ENCODE measurements at places on chromosomes 1 and 21.

- DNase-seq = no peak
These were observed 10.3 kb upstream of the VWA5B1 start for GRCh38 chr1:20280341-20280740.

GRCh38 chr1:78743626-78744025 lies 94.0 kb downstream of the IFI44 start:
- no peak for DNase-seq

GRCh38 chr1:147185432-147185831 lies 13.2 kb upstream of the PRKAB2 start:
- no peak for DNase-seq

DNA sequence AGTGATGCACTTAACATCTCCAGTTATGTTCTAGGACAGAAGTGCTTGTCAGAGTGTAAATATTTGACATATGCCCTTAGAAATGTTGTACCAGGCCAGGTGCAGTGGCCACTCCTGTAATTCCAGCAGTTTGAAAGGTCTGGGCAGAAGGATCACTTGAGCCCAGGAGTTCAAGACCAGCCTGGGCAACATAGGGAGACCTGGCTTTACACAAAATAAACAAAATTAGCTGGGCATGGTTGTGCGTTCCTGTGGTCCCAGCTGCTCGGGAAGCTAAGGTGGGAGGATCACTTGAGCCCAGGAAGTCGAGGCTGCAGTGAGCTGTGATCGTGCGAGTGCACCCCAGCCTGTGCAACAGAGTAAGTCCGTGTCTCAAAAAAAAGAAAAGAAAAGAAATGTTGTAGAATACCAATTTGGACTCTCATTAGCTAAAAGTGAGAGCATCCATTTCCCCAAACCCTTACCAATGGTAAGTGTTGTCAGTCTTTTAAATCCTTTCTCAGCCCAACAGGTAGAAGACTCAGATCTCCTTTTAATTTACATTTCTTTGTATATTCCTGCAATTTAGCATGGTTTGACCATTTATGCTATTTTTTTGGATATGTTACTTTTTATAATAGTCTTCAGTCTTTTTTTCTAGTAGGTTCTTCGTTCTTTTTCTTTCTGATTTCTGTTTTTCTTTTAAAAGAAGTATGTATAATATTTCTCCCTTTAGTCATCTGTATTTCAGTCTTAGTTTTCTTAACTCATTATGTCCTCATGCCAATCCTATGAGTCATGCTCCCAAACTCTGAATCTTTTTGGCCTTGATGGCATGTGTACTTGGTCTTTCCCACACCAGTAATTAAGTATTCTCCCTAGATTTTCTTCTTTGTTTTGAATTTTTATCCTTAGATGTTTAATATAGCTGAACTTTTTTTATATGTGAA lies 74.4 kb downstream of the CAMTA1 start:
- DNase-seq = no peak

DNA sequence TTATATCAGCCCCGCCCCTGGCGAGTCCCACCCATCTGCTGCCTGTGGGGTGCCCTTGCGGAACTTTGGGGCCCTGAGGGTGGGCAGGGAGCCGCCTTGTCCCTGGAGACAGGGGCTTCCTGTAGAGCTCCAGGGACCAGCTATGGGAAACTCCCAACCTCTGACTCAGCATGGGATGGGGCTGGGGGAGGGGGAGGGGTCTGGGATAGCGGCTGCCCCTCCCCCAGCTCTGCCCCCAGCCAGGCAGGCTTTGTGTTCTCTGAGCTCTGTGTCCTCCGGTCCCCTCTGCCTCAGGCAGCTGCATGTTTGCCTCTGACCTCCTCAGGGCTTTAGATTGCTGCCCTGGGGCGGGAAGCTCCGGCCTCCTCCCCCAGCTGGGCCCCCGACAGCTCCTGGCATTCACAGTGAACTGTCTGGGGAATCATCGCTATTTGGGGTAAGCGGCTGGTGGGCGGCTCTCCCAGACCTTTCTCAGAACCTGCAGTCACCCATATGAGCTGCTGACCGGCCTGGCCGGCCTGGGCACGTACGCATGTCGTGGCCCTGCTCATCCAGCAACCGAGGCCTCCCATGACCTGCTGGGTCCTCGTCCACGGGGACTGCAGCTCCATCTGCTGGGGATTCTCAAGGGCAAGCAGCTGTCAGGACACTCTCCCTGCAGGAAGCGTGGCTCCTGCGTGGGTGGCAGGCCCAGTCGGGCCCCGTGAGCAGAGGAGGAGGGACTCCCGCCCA lies 17.1 kb downstream of the ARHGEF16 start:
- no peak for DNase-seq

- DNase-seq = no peak
These were observed 60.6 kb downstream of the GNG4 start for GRCh38 chr1:235588916-235589515.

DNA sequence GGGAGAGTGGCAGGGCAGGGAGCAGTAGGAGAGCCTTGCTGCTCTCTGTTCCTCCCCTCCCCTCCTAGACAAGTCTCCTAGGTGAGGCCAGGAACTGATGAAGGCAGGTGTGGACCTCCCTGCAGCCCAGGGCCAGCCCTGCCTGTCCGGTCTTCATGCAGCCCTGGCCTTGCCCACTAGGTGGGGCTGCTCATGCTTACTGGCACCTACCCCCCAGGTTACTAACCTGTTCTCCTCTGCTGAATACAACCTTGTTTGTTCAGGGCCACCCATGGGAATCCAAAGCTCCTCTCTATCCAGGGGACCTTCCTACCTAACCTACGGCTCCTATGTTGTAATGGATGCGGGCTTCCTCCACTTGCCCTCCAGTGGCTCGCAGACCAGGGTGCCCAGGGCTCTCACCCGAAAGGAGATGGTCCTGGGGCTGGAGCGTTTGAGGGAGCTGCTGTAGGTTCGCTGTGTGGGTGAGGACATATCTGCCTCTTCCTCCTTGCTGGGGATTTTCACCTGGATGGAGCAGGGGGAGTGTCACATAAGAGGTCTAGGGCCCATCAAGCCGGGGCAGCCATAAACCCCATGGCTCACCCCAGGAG lies 7.9 kb upstream of the TNNT2 start:
- peak; percentile 12 for DNase-seq

DNA sequence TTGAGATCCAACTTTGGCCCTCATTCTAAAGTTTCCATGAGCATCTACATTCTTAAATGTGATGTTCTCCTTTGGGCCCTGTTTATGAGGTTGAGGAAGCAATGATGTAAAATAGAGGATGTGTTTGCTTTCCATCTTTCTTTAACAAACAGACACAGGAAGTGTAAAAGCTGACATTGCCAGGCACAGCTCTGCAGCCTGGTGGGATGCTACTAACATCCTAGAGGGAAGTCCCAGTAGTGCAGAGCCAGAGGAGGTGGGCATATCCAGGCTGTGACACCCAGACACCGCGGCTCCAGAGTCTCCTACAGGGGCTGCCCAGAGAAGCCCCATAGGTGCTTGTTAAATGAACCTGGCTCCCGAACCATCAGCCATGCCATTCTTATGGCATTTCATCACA lies 16.2 kb downstream of the OLFML2B start:
- DNase-seq = no peak

- no peak for DNase-seq
These were observed 35.7 kb downstream of the EIF4G3 start for GRCh38 chr1:21141030-21141429.

DNA sequence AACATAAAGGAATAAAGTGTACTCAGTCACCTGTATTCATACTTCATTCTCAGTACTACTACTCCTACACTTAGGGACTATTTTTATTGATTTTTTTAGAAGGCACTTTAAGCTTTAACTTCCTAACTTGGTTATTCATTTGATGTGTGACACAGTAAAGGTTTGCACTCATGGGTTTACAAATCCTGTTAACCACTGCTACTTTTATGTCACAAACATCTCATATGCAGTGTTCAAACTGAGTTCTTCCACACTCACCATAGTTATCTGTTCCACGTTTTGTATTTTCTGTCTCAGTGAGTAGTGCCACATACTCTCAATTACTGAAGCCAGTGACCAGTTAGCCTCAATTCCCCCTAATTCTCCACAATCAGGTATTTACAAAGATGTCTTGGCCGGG lies 33.2 kb downstream of the RCOR3 start:
- DNase-seq = no peak

GRCh38 chr1:180358649-180359048 lies 128.6 kb downstream of the LHX4 start:
- no peak for DNase-seq

GRCh38 chr1:160451859-160452232 lies 51.5 kb downstream of the VANGL2 start:
- no peak for DNase-seq

GRCh38 chr1:183283286-183283685 lies 97.2 kb downstream of the LAMC2 start:
- no peak for DNase-seq
